ENCODE measurements at places on chromosomes 13 and 19.
A peak's percentile ranks its signal among the peaks of the same experiment; 100 is the strongest.

GRCh38 chr13:110127986-110128511 is 178.9 kb downstream of the COL4A1 start:
- no peak for DNase-seq

GRCh38 chr19:16382775-16383543 is 58.3 kb downstream of the KLF2 start:
- peak; percentile 42 for DNase-seq

DNA sequence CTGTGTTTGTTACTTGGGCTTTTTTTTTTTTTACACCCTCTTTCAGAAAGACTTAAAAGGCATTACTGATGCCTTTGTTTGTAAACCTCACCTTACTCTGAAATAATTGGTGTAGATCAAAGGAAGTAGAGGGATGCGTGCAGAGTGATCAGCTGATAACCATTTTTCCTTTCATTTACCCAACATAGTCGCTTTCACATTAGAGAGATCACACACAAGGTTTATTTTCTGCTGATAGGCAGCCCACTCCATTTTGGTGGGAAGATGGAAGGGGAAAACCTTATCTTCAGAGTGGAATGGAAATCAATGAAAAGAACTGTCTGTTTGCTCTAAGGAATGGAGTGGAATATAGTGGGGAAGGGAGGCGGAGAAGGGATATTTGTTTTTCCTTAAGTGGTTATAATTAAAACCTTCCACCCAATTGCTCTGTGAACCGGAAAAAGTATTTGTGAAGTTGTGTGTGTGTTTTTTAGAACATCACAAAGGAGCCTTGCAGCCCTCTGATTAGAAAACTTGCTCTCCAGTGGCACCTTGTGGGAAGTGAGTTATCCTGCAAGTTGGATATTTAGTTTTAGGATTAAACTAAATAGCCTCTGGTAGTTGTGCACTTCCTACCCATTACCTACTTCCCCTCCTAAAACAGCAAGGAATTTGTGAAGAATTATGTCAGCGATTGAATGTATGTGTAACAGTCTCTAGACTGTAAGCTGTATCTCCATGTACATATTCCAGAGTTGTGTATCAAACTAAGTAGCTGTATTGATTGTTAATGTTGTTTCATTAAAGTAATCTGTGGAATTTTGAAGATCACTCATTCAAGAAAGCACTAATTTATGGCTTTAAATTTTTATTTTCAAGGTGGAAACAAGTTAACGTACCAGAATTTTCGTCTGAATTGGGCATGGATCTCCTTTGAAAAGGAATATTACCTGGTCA is 76.8 kb downstream of the FREM2 start:
- DNase-seq = peak; percentile 3

GRCh38 chr13:32538143-32538620 is 413 bp downstream of the N4BP2L2 start:
- DNase-seq = no peak

- no peak for DNase-seq
Measured at GRCh38 chr19:28794301-28794700, 418.6 kb downstream of the UQCRFS1 start.

DNA sequence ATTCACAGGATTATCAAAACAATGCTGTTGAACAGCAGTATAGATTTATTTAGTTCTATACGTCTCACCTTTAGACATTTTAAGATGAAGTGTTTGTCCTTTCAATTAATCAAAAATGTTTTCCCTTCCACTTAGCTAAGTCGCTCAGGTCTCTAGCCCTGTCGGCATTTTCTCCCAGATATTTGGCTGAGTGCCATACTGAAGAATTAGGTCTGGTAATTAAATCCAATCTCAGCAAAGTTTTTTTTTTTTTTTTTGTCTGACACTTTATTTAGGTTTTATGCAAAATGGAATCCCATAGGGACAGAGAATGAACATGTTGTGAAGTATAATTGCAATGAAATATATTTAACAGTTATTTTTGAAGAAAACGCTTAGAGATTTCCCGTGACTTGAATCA is 44.1 kb downstream of the RFC3 start:
- DNase-seq = no peak

DNA sequence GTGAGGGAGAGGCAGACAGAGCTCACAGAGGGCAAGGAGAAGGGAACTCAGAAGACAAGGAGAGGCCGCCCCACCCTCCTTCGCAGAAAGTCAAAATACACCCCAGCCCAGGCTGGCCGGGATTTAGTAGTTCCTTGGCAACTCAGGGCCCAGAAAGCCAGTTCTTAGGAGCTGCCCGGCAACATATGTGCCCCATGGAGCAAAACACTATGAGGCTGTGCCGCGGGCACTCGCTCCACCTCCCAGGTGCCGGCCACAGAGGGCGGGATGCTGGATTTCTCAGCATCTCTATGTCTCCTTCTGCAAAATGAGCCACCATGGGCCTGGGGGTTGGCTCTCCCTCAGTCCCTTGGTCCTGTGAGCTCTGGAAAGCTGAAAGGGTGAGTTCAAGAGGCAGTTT is 93.8 kb upstream of the CACNA1A start:
- no peak for DNase-seq

GRCh38 chr19:19550972-19551852 is 13.1 kb downstream of the CILP2 start:
- no peak for DNase-seq

DNA sequence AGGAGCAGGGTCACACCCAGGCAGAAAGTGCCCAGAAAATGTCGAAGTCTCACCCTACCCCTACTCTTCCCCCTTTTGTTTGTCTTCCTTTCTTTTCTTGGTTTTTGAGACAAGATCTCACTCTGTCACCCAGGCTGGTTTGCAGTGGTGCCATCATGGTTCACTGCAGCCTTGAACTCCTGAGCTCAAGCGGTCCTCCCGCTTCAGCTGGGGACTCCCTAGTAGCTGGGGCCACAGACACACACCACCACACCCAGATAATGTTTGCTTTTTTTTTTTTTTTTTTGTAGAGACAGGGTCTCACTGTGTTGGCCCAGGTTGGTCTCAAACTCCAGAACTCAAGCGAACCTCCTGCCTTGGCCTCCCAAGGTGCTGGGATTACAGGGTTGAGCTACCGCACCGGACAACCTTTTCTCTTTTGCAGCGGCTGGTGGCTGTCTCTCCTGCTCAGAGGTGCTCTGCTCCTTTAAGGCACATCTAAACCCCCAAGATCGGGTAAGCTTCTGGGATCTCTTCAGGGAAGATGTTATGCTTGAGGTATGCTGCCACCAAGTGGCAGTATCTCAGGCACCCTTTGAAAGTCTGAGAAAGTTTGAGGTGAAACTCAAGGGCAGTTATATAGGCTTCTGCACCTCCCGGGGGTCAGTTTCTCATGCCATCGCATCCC is 22.4 kb upstream of the EBI3 start:
- DNase-seq = no peak

DNA sequence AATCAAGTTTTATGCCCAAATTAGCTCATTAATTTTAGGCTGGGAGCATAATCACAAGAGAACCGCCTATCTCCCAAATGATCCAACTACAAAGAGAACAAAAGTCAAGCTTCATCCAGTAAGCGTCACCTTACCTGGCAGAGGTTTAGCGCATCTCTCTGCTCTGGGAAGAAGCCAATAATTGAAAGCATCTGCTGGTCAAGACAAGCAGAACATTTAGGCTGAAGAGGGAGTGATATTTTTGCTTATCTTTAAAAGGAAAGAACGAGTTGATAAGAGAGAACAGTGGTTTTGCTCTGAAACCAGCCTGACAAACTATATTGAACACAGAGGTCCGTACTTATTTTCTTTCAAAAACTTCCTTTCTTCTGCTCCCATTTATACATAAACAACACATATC is 242.1 kb downstream of the ENOX1 start:
- no peak for DNase-seq
